ENCODE measurements at places on chromosomes 5 and 9.
A peak's percentile ranks its signal among the peaks of the same experiment; 100 is the strongest.

GRCh38 chr9:101478444-101478843 is 42.9 kb upstream of the ALDOB start:
- DNase-seq: no peak

DNA sequence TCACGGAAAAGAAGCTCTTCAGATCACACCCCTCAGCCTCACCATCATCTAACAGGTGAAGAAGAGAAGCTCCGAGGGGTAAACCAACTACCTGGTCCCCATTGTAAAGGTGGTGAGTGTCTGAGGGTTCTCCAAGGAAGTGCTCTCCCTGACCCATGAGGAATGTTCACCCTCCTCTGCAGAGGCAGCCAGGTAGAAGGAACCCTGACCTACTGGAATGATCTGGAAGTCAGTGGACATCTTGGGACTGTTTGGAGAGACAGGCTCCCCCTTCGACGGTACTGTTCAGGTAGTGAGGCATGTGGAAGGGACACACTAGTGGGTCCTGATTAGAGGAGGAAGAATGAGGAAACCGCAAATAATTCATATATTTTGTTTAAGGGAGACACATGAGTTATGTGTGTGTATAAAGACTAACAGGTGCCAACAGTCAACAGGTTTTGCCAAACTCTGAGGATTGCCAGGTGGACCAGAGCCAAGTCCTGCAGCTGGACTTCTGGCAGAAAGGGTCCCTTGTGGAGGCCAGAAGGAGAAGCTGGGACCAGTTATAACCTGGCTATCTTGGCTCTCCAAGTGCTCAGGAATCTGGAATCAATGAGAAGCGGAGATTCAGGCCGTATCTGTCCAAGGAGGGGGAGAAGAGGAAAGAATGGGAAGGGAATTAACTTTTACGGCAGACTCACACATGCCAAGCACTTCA is 3.0 kb upstream of the ZBTB34 start:
- DNase-seq: no peak

DNA sequence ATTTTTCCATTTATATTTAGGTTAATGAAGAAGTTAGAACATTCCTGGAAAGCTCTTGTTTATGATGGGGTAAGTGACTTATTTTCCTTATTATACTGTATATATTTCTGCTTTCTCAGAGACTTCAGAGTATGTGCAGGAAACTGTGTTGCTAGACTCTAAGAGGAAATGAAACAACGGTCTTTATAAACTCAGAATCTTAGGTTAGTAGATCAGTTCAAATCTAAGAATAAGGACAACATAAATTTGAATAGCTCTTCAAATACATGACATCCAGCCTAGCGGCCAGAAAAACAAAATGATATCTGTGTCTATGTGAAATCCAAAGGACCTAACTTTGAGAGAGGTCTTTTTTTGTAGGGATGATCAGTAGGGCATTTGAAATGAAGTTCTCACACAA is 94.3 kb downstream of the PRKACG start:
- no peak for DNase-seq

DNA sequence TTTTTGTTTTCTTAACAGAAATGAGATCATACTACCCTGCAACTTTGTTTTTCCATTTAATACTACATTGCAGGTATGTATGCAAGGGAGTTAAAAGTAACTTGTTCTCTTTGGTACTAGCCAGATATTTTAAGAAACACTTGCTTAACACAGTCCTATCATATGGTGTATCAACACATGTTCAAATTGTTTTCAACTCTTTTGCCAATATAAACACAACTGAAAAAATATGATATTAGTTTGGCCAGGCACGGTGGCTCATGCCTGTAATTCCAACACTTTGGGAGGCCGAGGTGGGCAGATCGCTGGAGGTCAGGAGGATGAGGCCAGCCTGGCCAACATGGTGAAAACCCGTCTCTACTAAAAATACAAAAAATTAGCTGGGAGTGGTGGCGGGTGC is 41.6 kb downstream of the RNF38 start:
- no peak for DNase-seq

GRCh38 chr9:132546148-132547051 is 36.0 kb upstream of the BARHL1 start:
- DNase-seq: peak; percentile 70

Measured in HEK293T (cell line).